ENCODE measurements at places on chromosomes 12 and 14.

- DNase-seq: no peak
These were observed 1.1 kb upstream of the MARCHF9 start for GRCh38 chr12:57753756-57754337.

DNA sequence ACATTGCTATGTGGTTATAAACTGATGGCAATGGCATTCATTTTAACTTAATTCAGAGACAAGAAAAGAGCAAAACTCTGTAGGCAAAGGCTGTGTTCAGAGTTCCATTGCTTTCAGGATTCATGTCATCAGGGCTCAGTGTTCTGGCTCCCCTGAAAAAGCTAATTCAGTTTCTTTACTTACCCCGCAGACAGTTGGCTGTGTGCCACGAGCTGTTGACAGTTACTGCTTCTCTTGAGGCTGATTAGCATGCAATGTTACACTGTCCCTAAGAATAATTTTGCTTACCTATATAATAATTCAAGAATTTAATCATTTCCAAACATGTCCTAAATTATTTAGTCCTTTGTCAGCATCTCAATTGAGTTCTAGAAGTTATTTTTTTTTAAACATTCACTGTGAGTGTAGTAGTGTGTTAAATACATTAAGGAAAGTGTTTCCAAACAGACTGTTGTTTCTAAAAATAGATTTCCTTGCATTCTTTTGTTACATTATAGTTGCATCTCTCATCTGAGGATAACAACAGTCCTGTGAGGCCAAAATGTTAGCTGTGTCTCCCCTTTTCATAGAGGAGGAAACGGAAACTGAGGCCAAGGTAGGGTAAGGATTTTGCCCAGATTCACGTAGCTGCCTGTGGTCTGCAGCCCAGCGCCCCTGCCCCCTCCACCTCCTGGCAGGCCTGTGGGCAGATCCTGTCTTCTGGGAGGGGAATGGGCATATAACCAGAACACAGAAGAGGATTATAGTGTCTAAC lies 98.6 kb downstream of the PELI2 start:
- DNase-seq: no peak

DNA sequence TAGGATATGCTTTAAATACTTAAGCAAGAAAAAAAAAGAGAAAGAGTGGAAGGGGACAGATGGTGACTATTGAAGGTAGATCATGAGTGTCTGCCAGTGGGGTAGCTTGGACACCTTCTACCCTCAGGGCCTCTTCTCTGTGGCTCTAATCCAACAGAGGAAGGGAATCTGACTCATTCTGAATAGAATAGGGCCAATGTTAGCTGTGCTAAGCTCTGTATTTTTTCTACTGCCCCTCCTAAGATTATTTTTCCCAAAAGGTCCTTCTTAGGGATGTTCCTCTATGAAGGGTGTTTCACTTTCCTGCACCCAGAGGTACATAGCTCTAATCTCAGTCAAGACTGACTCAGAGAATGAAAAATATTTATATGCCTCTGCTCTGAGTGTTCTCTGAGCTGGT lies 25.6 kb downstream of the UNC79 start:
- DNase-seq: no peak

DNA sequence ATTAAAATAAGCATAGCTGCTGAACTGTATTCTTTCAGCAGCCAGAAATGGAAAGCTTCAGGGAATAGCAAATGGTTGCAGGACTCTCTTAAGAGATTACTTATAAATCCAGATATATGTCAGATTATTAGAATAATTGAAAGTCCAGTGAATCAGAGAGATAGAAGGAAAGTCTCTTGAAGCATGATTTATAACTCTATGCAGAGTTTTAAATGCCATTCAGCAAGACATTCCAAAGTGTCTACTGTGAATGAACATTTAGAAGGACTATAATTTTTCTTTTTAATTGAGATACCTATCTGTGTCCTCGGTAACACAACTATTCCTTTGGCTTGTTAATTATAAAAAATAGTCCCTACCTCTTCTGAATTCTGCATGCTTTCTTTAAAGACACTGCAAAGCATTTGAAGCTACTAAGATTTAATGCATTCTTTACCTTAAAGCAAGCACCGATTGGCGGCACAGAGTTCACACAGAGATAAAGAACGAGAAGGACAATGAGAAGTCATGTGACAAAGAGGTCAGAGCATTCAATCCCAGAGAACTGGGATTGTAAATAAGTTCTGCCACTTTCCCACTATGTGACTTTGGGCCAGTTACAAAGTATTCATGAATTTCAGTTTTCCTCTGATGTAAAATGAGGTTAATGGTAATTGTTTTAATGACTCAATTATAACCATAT lies 371.0 kb upstream of the ATP2B1 start:
- no peak for DNase-seq

DNA sequence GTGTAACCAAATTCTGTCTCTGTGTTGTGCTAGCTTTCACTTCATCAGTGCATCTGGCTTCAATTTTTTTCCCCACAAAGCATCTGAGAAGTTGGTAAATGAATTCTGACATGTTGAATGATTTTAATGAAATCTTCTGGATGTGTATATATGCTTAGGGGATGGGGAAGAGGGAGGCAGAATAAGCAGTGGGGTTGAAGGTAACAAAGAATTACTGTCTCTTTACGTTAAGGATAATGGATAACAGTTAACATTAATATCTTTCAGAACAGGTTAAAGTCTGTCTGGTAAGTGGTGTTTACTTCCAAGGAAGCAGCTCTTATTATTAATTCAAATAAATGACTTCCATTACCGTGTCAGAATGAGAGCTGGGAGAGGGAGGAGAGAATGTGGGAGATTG lies 261.7 kb downstream of the ERC1 start:
- no peak for DNase-seq

GRCh38 chr14:33525626-33526025 lies 425.2 kb downstream of the EGLN3 start:
- no peak for DNase-seq

- DNase-seq: no peak
These were observed 31.5 kb upstream of the GZMB start for GRCh38 chr14:24665440-24665991.

Measured in stimulated activated CD8-positive, alpha-beta memory T cell treated with anti-CD3 and anti-CD28 coated beads, Interleukin-12 subunit alpha, Interleukin-12 subunit beta, amount 100 ng/mL, for 1 hour (primary cell).